ENCODE measurements at places on chromosomes 7 and 10.

DNA sequence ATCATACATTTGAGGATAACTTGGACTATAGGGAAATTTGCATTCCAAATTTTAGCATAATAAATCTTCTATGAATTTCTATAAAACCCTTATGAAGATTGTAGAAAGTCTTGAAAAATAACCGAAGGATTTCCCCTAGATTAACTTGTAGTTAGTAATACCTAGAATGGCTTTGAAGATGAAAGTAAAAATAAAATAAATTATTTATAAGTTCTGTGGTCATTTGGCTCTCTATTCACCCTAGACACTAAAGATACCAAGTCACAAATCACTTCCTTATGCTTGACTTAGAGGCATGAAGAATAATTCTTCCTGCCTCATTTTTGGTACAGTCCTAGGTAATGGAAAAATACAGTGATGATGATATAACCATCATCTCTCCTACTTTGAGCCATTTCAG lies 79.3 kb downstream of the CSTF2T start:
- no peak for DNase-seq

- peak; percentile 83 for DNase-seq
Observed at GRCh38 chr7:149662591-149663095, 110.7 kb downstream of the ZNF467 start.

- DNase-seq = no peak
Observed at GRCh38 chr10:126373147-126373546, 15.1 kb downstream of the ADAM12 start.

- DNase-seq = no peak
Observed at GRCh38 chr7:36496576-36496975, 106.9 kb downstream of the ANLN start.

DNA sequence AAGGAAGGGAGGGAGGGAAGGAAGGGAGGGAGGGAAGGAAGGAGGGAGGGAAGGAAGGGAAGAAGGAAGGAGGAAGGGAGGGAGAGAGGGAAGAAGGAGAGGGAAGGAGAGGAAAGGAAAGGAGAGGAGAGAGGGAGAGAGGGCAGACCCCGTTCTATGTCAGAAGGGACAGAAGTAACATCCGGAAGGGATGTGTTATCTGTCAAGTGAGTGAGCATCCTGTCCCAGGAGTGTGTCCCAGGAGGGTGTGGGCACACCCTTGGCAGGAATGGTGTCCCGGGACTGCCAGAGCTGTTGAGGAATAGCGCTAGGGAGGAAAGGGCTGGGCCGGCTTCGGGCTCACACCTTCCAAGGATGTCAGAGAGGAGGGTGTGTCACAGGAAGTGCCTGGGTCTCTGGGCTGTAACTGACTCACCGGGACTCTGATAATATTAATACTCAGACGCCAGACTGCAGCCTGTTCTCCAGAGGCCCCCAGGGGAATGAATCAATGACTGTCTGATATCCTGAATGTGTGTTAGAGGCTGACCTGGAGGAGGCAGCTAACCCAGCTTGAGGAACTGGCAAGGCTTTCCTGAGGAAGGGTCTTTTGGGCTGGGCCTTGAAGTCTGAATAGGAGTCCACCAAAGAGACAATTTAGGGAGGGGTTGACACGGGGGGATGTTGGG lies 125.6 kb upstream of the TNRC18 start:
- DNase-seq = no peak

DNA sequence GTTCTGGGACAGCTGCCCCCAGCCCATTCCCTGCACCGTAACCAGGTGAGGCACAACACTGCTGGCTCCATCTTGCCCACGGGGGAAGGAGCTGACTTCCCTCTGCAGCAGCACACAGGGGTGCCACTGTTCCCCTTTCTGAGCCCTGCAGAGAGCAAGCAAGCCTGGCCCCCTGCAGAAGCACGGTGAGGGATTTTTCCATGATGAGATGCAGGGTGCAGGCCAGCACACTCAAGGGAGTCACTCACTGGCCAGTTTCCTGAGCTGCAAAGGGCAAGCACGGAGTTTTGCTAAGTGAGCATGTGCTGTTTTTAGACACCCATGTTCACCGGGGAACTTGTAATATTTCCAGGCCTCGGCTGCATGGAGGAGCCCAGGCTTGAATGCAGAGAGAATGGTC lies 176.6 kb downstream of the PIP4K2A start:
- no peak for DNase-seq

GRCh38 chr7:73341877-73342276 lies 13.9 kb downstream of the FKBP6 start:
- no peak for DNase-seq
